ENCODE measurements at places on chromosomes 7 and 10.

DNA sequence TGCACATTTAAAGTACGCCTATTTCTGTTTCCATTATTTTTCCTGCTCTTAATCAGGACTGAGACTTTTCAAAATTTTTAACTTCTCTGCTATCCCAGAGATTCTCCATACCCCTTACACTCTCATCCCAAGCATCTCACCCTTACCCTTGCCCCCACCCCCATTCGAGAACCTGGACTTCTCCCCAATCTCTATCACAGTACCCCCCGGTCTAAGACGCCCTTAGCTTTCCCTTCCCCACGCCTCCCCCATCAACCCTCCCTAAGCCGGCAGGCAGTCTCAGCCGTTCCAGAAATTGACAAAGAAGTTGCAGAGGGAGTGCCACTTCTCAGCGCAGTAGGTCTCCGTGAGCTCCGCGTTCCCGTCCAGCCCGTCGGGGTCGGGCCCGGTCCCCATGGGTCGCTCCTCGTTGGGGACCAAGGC lies 1.4 kb downstream of the FGFBP3 start:
- DNase-seq: no peak

- DNase-seq: no peak
These were observed 93.5 kb downstream of the WDR11 start for GRCh38 chr10:120944586-120945125.

- no peak for DNase-seq
These were observed 35.1 kb downstream of the PDGFA start for GRCh38 chr7:484356-485101.

DNA sequence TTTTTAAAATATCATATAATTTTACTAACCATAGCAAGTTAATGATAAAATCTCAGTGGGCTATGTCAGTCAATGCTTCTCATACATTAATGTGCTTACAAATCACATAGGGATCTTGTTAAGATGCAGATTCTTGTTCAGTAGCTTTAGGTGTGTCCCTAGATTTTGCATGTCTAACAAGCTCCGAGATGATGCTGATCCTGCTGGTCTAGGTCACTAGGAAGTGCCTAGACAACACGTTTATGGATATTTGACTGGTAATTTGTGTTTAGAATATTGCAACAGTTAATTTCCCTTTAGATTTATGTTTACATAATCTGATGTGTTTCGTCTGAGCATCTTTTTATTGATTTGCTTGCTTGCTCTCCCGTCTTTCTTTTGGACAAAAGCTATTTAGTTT lies 12.7 kb downstream of the AHR start:
- no peak for DNase-seq

DNA sequence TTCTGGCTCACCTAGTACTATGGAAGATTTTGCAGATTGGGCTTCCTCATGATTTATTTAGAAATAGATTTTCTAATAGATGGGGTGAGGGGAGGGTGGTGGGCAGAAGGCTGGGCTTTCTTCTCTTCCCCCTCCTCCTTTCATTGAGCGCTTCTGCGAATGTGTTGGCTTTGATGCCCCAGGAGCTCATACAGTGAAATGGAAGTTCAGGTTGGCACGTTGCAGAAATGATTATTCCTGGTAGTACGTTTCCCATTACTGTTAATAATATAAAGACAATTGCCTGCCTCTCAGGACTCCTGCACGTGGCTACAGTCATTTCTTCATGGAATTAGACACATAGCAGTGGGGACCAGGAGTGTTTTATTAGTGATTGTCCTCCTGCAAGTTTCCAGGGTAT lies 39.8 kb downstream of the TCF7L2 start:
- DNase-seq: no peak

- no peak for DNase-seq
These were observed 5.0 kb upstream of the STEAP4 start for GRCh38 chr7:88311675-88312036.

DNA sequence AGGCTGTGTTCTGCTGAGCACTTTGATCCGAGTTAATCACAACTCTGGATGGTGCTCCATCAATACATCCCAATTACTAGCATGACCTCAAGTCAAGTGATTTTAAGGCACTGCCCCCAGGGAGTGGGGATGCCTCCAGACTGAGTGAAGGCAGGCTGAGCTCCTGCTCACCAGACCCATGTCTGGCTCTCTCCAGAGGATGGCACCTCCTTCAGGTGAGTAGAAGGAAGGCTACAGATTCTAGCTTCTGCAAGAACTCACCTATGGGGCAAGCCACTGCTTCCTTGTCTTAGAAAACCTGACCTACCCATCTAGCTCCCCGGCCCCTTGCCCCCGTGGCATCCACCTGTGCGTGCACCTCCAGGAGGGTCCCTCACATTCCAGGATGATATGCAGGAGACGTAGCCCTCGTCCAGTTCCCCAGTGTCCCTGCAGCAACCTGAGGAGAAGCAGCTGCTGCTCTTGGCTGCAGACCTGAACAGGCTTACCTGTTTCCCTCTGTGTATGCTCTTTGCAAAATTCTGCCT lies 390.3 kb downstream of the GRID1 start:
- DNase-seq: no peak

DNA sequence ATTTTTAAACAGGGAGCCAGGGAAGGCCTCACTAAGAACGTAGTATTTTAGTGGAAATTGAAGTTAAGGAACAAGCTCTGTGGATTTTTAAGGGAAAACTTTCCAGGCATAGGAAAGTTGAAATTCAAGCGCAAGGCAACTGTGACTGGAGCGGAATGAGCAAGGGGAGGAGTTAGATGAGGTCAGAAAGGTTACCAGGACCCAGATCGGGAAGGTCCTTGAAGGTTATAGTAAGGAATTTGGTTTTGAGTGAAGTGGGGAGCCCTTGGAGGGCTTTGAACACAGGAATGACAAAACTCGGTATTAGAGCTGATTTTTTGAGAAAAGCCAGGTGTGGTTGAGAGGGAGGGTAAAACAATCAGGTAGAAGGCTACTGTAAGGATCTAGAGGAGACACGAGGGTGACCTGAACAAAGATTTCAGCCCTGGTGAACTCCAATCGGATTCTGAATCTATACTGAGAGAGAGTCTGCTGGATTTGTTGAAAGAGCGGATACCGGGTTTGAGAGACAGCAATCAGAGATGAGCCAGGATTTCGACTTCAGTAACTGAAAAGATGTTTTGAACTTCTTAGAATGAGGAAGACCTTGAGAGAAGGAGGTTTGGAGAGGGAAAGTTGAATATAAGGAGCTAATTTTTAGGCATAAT lies 1013.9 kb downstream of the NRG3 start:
- DNase-seq: no peak

- no peak for DNase-seq
These were observed 337.3 kb upstream of the GHITM start for GRCh38 chr10:83801983-83802382.

DNA sequence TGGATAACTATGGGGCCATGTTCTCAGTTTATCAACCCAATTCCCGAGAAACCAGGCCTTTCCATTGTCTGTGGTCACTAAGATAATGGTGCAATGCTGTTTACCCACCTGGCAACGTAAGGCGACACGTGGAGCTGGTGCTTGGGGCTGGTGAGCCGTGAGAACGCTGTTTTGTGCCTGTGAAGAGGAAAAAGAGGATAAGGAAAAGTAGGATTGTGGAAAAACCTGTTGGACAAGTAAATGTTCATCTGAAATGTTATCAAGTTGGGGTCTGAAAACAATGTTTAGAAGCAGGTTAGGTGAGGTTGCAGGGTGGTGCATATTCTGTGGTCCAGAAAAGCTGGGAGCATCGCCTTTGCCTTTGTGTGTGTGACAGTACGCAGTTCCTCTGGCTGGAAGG lies 88.5 kb downstream of the PPP1R17 start:
- DNase-seq: no peak
